Daoy (cell line): ENCODE measurements at places on chromosomes 3 and 15.

- DNase-seq: no peak
These were observed 51.0 kb downstream of the CCDC54 start for GRCh38 chr3:107428051-107428858.

DNA sequence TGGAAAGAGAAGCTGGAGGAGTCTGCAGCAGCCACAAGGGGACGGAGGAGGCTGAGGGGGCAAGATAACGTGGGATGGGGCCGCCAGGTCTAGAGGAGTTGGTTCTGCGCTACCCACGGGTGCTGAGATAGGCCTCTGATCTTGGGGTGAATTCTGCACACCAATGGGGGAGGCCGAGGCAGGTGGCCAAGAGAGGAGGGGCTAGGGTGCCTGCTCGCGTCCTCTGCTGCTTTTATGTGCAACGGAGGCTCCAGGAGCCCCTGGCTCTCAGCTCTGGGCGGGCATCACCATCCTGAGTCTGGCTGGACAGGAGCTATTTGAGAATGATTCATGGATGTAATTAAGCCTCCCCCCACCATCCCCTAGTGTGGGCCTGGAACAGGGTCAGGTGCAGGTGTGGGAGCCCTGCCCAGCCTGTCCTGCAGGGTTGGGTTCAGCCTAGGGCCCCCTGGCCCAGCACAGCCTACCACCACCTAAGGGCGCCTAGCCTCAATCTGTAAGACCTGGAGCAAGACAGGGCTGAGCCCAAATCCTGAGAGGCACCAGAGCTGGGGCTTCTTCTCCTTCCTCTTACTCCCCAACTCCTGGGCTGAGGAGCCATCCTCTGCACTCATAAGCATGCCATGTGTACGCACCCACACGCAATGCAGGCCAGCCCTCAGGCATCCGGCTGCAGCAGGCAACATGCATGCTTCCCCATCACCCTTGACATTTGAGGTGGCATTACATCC is 32.3 kb upstream of the SEMA3F start:
- DNase-seq: no peak

DNA sequence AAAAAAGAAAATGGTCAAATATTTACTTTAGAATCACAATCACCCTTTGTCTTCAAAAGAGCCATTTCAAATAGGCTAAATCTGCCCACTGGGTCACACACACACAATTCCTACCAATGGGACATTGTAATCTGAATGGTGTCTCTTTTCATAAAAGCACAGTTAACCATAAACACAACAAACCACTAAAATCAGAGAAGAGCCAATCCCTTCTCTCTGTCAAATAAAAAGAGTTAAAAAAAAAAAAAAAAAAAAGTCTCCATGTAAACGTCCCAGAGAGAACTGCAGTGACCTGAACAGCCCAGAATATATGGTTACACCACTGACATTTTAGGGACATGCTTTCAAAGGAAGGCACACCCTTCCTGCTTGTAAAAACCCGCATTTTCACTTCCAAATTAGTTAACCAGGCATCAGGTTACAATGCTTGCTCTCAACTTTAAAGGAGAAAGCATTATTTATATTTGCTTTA is 63.7 kb downstream of the PRICKLE2 start:
- no peak for DNase-seq

- DNase-seq: no peak
These were observed 147.5 kb upstream of the THBS1 start for GRCh38 chr15:39433376-39433775.

- DNase-seq: no peak
These were observed 9.2 kb upstream of the TGM5 start for GRCh38 chr15:43275740-43276562.

GRCh38 chr3:58025406-58025805 is 17.2 kb downstream of the FLNB start:
- no peak for DNase-seq

- DNase-seq: peak; percentile 42
These were observed 108.4 kb downstream of the PTPRG start for GRCh38 chr3:61669668-61670299.

- DNase-seq: no peak
These were observed 28.2 kb downstream of the GJD2 start for GRCh38 chr15:34726406-34727100.
